ENCODE measurements at places on chromosomes 2 and 18.

GRCh38 chr2:217953531-217953932, 49.3 kb downstream of the TNS1 start:
- DNase-seq: no peak

GRCh38 chr2:34188464-34189303, 589.6 kb upstream of the FAM98A start:
- no peak for DNase-seq

DNA sequence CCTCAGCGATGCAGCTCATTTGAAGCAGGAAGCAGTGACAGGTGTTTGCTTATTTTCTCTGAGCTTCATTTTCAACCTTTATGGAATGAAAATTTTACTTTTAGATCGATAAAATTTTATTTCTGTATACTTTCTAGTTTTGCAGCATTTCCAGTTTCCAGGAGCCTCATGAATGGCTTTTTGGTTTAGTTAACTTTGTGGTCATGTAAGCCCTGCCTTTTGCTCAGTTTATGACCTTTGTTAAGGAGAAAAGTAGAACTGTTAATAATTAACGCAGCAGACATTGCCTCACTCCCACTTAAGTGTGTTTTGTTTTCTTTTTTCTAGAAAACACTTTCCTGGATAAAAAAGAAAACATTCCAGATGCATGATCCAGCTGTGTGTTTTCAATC, 4.4 kb upstream of the FARP2 start:
- no peak for DNase-seq

- DNase-seq: no peak
Measured at GRCh38 chr18:26721854-26722564, 143.5 kb downstream of the AQP4 start.

DNA sequence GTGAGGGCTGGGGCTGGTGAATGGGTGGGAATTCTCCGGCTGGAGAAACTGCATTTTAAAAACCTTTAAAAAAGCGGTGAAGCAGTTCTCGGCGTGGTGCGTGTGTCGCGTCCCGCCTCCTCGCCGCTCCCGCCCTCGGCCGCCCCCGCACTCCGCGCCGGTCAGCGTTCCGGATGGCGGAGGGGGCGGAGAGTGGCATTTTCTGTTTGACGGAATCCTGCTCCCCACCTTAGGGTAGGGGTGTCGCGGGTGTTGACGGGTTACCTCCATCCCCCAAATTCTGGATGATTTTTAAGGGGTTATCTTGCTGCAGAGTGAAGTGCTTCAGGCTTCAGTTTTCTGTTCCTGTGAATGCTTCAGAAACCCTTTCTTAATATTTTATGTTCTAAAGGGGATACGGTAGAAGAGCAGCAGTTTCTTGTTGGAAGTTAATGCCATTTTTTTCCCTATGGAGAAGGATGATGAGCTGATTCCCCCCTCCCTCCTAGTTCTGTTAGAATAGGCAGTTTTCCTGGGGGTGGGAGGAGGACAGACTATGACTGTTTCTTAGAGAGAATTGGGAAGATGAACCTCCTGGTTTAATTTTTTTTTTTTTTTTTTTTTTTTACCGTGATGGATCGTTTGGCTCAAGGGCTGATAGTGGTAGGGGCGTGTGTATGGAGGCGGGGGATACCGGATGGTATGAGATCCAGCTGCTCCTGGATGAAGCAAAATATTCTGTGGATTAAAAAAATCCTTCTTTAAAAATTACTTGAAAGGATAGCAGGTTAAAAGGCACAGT, 756 bp downstream of the ABI2 start:
- peak; percentile 2 for DNase-seq

GRCh38 chr2:29110916-29111535, 4.2 kb upstream of the CLIP4 start:
- no peak for DNase-seq

DNA sequence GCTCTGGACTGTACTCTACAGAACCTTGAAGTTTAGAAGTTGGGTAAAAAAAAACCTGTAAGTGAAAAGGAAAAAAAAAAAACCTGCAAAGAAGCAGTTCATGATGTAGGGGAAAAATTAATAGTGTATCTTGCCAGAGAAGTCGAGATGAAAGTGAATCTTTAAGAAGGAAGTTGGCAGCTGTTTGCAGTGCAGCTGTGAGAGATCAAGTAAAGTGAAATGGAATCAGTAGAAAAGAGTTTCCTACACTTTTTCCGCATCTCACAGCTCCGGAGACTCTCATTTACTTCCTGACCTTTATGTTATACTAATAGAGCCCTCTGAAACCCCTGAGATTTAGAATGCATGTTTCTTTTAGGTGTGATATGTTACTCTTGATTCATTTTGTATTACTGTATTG, 19.2 kb downstream of the RNMT start:
- DNase-seq: no peak

DNA sequence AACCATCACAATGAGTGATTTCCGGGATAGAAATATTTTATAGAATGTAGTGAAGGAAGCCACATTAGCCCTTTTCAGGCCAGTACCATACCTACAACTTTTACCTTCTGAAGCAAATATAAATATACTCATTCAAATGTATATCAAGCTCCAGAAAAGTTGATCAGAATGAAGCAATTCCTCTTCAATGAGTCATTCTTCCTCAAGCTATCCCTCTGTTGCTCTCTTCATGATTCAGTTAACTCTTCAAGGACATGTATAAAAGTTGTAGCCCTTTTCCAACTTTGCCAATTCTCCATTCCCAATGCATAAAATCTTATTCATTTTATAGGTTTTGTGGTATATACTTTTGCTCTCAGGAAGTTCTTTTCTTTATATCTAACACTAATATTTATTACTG, 242.1 kb upstream of the RGPD4 start:
- DNase-seq: no peak

GRCh38 chr2:42043789-42044394, 3.9 kb upstream of the PKDCC start:
- no peak for DNase-seq

- DNase-seq: no peak
Measured at GRCh38 chr2:168926621-168927386, 25.7 kb downstream of the G6PC2 start.

- no peak for DNase-seq
Measured at GRCh38 chr2:201559067-201559710, 84.1 kb downstream of the TMEM237 start.

GRCh38 chr18:78240101-78240500, 739.5 kb upstream of the SALL3 start:
- no peak for DNase-seq

- no peak for DNase-seq
Measured at GRCh38 chr18:68489013-68489792, 225.7 kb downstream of the TMX3 start.

DNA sequence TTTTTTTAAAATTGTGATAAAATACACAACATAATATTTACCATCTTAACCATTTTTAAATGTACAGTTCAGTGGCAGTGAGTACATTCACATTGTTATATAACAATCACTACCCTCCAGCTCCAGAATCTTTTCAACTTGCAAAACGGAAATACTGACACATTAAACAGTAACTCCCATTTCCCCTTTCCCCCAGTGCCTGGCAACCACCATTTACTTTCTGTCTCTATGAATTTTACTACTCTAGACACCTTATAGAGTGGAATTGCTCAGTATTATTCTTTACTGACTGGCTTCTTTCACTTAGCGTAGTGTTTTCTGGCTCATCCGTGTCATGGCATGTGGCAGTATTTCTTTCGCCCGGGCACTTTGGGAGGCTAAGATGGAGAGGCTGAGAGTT, 32.6 kb downstream of the FASTKD2 start:
- DNase-seq: no peak

DNA sequence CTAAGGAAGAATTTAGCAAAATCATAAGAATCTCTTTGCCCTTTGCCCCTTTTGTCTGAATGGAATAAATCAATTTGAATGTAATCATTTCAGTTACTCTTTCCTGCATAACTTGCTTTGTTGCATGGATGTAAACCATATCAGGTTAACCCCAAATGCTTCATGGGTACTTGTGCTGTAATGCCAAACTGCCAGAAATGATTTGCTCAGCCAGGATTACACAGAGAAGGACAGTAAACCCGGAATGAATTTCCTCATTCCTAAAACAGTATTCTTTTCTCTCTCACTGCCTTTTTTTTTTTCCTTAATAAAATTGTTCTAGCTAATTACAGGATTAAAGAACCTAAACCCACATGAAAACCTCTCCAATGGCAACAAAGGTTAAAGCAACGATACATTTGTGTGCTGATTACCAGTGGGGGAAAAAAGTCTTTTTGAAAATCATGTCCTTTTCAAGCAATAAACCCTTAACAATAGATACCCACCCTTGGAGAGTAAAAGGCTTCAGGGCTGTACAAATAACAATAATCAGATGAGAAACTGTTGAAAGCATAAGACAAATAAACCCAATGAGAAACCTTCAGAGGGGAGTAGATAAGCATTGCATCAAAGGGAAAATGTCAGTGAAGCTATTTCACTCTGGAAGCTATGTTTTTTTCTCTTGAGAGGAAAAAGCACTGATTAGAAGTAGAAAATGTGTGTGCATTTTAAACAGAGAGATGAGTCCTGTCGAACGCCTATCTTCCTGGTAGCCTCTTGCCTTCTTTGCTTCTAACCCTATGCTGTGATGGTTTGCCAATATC, 275.3 kb downstream of the CDH2 start:
- no peak for DNase-seq

- DNase-seq: no peak
Measured at GRCh38 chr2:23008440-23008839, 376.5 kb upstream of the KLHL29 start.

GRCh38 chr2:37874470-37874869, 50.6 kb upstream of the RMDN2 start:
- DNase-seq: no peak

- DNase-seq: no peak
Measured at GRCh38 chr18:54948350-54948837, 10.9 kb downstream of the CCDC68 start.

GRCh38 chr2:197248001-197248401, 62.6 kb downstream of the ANKRD44 start:
- no peak for DNase-seq

DNA sequence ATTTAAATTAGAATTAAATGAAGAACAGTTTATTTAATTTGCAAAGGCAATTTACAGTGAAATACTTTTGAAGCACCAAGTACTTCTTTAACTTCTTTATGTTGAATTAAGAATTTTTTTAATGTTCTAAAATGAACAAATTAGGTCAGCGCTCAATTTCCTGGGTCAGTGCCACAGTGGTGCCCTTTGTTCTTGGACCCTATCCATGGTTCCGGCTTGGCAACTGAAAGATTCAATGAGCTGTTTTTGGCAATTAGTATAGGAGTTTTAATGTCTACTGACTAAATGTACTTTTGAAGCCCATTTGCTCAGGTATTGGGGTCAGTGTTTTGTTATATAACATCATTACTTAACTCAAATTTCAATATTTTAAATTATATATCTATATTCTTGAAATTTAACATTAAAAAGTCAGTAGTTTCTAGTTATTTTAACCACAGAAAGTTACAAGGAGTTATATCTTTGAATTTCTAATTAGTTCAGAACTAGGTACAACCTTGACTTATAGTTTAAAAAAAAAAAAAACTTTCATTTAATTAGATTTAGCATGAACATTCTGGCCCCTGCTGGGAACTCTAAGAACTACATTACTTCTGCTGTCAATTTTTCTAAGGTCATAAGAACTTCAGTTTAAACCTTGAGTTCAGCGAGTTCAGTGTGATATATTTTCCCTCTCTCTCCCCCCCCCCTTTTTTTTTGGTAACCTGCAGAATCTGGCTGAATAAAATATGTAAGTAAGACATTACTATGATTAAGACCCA, 7.6 kb upstream of the MSTN start:
- DNase-seq: no peak

- DNase-seq: peak; percentile 42
Measured at GRCh38 chr2:240586919-240587800, 626 bp downstream of the CAPN10 start.

DNA sequence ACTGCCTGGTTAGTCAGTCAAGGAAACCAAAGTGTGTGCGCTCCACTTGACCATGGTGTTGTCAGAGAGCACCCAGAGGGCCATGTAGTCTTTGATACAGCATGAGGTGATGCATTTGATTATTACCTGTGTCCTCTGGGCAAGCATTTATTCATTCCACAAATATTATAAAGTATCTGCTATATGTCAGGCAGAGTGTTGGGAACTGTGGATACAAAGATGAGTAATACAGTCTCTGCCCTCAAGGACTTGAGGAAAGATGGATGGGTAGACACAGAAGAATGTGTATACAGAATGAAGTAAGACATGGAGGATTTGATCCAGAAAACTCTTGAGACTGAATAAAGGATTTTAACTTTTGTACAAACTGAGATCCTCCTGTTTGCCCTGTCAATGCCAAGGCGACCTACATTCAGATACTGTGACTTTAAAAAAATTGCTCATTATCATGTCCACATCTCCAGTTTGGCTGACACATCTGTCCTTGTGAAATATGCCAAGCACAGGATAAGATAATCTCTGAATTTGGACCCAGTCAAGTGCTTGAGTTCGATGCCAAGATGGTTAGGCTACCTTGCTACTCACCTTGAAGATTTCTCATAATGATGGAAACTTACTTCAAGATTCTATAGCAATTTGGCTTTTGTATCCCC, 50.8 kb downstream of the ACYP2 start:
- DNase-seq: no peak

DNA sequence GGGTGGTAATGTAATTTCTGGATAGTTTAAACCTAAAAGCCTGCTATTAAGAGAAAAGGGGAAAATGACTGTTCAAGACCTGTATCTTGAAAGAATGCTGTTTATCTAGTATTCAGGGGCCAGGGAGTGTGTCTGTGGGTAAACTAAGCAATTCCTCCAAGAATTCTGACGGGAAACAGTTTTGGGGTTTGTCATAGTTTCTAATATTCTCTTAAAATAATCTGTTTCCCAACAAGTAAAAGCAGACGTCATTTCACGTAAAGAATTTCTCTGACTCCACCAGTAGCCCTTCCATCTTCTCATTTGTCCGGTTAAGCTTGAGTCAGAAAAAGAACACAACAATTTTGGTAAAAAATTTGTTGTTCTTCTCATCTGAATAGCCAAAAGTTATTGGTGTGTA, 232.1 kb upstream of the EPAS1 start:
- no peak for DNase-seq

DNA sequence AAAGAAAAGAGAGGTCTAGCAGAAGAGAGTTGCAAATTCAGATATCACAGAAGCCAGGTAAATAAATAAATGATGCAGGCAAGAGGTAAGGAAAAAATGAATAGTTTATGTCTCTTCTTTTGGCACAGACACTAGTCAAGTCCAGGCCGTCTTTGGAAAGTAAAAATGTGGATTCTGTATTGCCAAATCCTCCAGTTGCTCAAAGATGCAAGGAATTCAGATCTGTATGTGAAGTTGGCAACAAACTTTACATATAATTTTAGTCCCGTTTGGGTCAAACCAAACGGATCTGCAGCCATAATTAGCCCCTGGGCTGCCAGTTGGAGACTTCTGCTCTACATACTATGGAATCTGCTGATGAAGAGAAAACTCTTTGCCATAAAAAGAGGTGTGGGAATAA, 200.5 kb upstream of the RND3 start:
- DNase-seq: no peak

GRCh38 chr2:121427187-121427689, 103.4 kb upstream of the RNU4ATAC start:
- no peak for DNase-seq

Data from CD4-positive, alpha-beta T cell treated with Interferon gamma for 1 hour (primary cell).